ENCODE measurements at places on chromosomes 1 and 21.

DNA sequence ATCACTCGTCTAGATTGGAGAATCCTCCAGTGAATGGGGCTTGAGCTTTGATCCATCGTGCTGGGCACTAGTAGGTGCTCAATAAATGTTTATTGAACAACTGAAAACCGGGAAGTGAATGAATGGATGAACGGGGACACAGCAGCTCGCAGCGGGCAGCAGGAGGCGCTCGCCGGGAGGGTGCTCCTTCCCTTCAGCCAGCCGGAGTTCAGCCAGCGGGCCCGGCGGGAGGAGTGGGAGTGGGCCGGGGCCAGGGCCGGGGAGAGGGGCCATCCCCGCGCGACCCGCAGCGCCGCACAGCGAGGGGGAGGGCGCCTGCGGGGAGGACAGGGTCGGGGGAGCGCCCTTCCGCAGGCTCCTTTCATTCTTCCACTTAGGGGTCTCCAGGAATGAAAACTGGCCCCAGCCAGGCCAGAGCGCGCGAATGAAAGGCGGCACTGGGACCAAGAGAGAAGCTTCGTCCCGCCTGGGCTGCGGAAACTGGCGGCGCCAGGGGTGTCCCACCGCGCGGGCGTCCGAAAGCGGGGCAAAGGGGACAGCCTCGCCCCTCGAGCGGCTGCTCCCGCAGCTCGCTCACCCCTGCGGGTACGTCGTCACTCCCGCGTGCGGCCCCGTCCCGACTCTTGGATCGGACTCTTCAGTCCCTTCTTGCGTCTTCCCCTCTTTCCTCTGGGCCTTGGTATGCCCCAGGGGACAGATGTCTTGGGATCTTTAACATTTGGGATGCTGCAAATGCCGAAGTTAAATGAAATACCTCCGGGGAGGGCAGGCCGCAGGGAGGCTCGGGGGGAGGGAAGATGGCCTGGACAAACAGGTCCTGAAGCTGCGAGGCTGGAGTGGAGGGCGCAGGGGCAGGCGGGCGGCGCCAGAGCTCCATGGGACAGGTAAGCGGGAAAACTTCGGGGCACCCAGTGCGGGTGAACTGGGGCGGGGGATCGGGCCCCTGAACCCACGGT lies 3.6 kb upstream of the INAVA start:
- DNase-seq, result no peak

GRCh38 chr1:8355439-8356255 lies 37.7 kb downstream of the SLC45A1 start:
- DNase-seq, result no peak

DNA sequence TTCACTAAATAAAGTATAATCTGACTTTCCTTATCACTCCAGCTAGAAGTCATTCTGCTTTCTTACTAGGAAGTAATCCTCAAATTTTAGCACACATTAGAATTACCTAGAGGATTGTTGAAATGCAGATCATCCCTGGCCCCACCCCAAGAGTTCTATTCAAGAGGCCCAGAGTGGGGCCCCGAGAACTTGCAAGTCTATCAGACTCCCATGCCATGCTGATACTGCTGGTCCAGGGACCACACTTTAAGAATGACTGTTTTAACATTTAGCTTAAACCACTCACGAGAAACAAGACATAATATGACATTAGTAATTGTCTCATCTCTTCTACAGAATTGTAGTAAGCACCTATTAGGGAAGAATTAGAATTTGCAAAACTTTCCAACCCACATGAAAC lies 7.7 kb upstream of the SYNJ1 start:
- DNase-seq, result no peak

DNA sequence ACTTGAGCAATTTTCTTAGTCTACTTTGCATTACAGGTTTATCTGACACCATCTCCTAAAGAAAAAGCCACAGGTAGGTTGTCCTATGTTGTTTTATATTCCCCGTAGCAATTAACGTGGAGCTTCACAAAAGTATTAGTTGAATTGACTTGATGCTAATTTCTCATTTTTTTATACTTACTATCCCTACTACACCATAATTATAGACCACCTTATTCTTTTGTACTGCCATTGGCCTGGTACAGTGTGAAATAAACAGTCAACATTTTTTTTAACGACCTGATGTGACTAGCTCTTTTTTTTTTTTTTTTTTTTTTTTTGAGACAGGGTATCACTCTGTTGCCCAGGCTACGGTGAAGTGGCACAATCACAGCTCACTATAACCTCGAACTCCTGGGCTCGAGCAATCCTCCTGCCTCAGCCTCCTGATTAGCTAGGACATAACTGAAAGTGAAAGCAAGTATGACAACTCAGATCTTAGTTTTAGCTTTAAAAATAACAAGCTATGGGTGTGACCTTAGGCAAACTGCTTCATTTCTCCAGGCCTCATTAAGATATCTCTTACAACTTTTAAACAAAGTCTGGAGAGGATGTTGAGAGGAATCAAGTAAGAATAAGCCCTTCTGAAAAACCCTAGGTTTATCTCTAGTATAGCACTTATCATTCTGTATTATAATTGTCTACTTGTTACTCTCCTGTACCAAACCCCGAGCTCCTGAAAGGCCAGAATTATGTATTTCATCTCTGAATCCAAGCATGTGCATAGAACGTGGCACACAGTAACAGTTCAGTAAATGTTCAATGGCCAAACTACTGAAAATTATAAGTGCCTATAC lies 49.5 kb downstream of the LUZP1 start:
- DNase-seq, result peak; percentile 57

DNA sequence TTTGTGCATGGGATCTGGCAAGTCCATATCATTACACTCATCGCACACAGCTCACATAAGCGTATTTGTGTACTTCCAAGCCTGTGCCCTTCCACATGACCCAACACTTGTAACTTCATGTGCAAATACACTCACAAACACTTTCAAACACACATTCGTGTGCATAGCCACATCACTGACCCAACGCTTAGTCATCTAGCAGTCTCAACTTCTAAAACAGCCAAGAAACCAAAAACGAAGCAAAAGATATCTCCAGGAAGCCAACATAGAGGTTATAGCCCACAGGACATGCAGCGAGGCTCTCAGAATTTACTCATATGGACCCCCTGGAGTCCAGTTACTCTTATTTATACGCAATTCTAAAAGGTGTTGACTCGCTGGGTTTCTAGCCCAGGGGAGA lies 10.9 kb upstream of the GOLT1A start:
- no peak for DNase-seq

GRCh38 chr1:118047006-118047649 lies 117.6 kb downstream of the WDR3 start:
- DNase-seq, result no peak

- DNase-seq, result no peak
Observed at GRCh38 chr1:31062867-31063380, 2.6 kb downstream of the PUM1 start.

- DNase-seq, result peak; percentile 30
Observed at GRCh38 chr1:92483610-92484471, 2.9 kb downstream of the GFI1 start.

- no peak for DNase-seq
Observed at GRCh38 chr1:66925558-66925910, 744 bp downstream of the MIER1 start.

- peak; percentile 52 for DNase-seq
Observed at GRCh38 chr1:22031214-22031962, 21.1 kb upstream of the CDC42 start.

- no peak for DNase-seq
Observed at GRCh38 chr1:113205980-113206766, 133.2 kb downstream of the LRIG2 start.

GRCh38 chr1:36650200-36651065 lies 167.7 kb upstream of the CSF3R start:
- peak; percentile 54 for DNase-seq

GRCh38 chr1:200211157-200211556 lies 183.6 kb downstream of the NR5A2 start:
- no peak for DNase-seq

GRCh38 chr1:212970085-212970484 lies 19.7 kb downstream of the VASH2 start:
- no peak for DNase-seq

- DNase-seq, result no peak
Observed at GRCh38 chr1:1080122-1080757, 6.1 kb upstream of the RNF223 start.

DNA sequence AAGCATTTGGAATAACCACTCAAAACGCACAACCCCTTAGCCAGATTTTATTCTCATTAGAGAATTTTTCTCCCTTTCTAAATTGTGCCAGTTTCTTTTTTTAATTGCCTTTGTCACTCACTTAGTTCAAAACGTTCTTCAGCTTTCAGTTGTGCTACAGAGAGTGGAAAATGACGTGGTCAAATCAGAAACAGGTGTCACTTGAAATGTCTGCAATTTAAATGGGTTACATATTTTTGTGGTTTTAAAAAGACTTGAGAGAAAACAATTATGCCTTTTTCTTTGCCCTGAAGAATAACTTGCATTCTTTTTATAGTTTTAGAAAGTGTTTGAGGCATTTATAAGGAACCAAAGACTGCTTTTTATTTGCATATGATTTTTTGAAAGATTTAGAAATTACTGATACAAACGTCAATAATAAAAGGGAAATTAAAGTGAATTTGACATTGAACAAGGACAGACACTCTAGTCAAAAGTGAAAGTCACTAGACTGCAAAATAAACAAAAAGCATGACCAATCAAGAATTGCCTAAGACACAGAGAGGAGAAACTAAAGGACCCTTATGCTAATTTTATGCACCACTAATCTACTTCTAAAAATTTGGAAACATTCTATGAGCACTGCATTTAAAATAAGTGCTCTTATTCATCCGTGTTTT lies 191.0 kb downstream of the TPR start:
- DNase-seq, result no peak

GRCh38 chr1:167532375-167532774 lies 14.0 kb upstream of the CD247 start:
- no peak for DNase-seq

GRCh38 chr1:2091611-2092604 lies 41.7 kb downstream of the PRKCZ start:
- DNase-seq, result no peak

- DNase-seq, result no peak
Observed at GRCh38 chr1:160454371-160455152, 54.2 kb downstream of the VANGL2 start.

GRCh38 chr21:32035617-32036016 lies 162.8 kb downstream of the HUNK start:
- DNase-seq, result no peak

- DNase-seq, result no peak
Observed at GRCh38 chr1:116529199-116529631, 41.6 kb downstream of the CD58 start.

DNA sequence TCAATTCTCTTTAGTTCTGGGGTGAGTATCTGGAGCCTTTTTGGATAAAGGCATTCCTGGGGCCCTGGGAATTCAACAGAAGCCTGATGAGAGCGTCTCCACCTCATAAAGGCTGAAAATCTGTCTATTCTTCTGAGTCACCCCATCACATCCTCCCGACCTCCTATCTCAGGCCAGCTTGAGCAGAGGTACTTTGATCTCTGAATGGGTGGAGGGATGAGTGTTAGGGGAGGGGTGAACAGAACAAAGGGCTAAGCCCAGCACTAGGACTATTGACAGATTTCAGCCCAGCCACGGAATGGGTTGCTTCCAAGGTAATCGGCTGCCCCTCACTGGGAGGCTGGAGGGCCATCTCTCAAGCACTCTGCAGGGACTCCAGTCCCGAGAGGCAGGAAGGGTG lies 2.5 kb upstream of the MYBPH start:
- DNase-seq, result no peak

DNA sequence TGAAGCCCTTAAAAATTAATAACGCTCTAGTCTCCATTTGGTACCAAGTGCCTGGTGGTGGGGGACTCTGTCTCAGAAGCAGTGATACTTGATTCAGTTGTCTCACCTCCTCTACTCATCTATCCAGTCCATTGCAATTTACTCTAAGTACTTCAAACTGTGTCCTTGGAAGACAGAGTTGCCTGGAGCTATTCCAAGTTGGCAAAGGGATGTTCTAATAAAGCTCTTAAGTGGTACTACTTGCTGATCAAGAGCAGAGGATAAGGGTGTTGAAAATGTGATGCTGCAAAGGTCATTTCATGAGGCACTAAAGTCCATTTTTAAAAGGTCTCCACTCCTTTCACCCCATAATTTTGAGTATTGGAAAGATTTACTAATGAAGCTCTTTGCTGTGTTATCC lies 142.2 kb downstream of the NFIA start:
- no peak for DNase-seq

DNA sequence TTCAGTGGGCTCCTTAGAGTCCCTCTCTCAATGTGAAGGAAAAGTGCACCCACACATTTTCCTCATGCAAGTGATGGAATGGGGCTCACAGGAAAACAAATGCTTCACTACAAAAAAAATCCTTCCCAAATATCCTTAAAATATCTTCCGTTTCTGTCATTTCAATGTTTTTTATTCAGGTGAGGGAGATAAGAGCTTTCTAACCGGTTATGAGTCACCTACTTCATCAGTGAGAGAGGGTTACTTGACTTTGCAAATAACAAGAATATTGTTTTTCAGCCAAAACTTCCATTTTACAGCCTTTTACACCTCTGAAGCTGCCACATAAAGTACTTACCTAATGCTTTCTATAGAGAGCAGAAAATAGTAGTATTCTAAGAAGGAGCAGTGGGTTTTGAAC lies 98.3 kb upstream of the CD55 start:
- DNase-seq, result no peak

DNA sequence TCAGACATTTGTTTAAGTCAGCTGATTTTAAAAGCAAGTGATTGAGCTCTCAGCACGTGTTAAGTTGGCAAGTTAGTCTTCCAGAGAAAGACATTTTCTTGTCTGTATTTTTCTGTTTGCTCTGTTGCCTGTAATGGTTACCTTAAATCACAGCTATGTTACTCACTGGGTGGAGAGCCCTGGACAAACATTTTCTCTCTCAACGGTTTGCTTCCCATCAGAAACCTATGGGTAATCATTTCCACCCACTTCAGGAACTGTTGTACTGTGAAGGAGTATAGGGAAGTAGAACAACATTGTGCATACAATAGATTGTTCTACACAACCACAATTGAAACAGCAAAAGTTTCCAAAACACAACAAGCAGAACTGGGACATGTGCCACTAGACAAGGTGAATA lies 113.9 kb upstream of the DPT start:
- DNase-seq, result no peak

DNA sequence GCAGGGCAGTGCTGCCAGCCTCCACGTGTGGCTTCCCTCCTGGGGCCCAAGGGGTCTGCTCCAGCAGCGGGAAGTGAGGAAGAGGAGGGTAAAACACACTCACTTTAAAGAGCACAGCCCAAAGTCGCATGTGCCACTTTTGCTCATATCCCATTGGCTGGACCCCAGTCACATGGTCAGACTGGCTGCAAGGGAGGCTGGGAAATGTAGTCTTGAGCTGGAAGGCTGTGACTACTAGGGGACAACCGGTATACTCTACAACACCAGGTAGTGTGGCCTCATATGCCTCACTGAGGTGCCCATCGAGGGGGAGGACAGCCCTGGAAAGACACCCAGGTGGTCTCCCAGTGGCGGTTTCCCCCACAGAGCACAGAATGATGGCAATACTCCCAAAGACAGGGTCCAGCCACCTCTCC lies 45.2 kb downstream of the CAMK2N1 start:
- DNase-seq, result peak; percentile 63

- DNase-seq, result no peak
Observed at GRCh38 chr1:15825800-15826199, 18.4 kb upstream of the UQCRHL start.

All from natural killer cell (primary cell).